Stimulated activated CD4-positive, alpha-beta T cell treated with anti-CD3 and anti-CD28 coated beads, TNF-alpha, amount 100 ng/mL, for 1 hour (primary cell): ENCODE measurements at places on chromosomes 4 and X.

DNA sequence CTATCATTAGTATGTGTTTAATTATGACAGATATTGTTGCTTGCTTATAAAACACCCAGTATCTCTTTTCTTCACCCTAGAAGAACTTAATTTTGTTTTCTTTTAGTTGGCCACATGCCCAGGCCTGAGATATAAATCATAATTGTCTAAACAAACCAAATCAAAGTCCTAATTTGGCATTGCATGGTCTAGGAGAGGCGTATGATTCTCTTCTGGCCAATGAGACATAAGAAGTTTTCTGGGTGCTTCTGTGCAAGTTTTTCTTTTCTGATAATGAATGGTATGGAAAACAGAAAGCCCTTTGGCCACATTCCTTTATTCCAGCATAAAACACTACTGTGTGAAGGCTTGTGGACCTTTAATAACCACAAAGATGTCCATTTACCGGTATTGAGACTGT is 192.9 kb upstream of the CTSO start:
- no peak for DNase-seq

- no peak for DNase-seq
Measured at GRCh38 chr4:104976262-104976661, 170.4 kb upstream of the TET2 start.

DNA sequence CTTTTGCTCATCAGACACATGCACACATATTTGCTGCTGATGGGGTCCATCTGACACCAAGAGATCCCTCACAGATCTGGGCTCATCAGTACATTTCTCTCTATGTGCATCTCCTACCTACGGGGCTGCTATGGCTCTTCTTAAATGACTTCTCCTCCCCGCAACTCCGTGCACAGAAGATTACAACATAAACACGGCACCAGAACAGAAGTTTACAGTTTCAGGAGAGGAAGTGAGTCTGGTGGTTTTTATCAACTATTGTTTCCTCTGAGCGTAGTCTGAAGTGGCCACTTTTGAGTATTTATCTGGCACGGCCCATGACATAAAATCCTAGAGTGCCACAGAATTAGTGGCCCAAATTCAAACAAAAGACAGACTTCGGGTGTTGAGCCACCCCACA is 263.8 kb downstream of the PRDM5 start:
- DNase-seq, result no peak

DNA sequence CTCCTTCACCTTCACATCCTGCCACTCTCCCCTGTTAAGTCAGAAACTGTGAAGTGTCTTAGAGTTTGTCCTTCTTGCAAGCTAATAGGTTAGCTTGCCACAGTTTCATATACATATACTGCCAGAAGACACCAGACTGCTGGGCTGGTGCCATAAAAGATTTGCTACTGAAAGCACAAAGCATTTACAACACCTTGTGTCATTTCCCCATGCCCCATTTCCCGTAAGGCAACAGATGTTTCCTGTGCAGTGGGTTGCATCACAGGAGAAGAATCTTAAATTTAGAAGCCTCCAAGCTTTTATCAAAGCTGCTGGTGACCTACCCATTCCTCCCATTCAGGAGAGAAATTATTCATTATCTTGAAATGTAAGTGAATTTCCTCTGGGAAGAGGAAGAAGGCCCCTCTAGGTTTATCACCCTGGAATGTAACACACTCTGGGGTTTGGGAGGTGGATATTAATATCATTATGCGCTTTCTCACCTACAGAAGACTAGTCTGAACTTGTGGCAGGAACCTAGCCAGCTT is 34.5 kb upstream of the RAB33B start:
- no peak for DNase-seq

DNA sequence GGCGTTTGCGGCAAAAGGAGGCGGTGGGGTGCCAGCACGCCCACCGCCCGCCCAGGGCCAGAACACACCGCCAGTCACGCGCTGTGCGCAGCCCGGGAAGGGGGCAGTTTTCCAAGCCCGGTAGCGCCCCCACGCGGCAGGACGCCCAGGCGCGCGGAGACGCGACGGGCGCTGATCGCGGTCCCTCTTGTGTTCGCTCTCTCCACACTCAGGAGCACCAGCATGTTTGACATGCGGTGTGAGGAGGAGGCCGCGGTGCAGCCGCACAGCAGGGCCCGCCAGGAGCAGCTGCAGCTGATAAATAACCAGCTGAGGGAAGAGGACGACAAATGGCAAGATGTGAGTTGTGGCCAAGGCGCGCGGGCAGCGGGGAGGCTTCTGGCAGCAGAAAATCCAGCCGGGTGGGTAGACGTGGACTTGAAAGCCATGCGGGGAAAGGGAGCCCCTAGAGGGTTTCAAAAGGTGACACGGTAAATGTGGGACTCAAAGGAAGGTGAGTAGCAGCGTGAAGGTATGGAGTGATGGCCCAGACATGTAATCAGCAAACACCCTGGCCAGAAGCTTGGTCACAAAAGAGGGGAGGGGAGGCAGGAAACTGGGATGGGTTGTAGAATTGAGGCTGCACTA is 104.1 kb downstream of the PHOX2B start:
- DNase-seq, result no peak

GRCh38 chr4:181685461-181685860 is 557.7 kb upstream of the TENM3 start:
- no peak for DNase-seq

DNA sequence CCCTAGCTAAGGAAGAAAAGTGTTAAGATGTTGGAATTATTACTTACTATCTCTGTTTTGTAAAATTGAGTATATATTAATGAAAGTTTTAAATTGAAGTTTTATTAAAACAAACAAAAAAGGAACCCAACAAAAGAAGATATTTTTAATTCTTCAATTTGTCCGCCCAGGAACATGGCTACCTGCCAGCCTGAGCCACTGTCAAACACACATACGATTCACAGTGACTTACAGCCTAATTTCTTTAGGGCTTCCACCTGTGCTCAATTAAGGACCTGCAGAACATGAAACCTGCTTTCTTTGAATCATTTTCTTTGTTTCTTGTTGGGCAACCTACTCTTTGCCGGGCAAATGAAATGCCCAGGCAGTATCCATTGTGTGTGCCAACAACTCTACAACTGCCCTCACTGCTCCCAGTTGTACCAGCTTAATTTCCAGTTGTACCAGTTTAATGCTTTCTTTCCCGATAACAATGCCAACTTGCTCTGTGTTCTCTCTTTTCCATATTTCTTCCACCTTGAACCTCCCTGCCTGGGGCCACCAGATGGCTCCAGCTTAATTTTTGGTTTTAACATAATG is 181.7 kb downstream of the GBA3 start:
- no peak for DNase-seq

- no peak for DNase-seq
Measured at GRCh38 chr4:139526928-139527327, 29.1 kb downstream of the SETD7 start.

DNA sequence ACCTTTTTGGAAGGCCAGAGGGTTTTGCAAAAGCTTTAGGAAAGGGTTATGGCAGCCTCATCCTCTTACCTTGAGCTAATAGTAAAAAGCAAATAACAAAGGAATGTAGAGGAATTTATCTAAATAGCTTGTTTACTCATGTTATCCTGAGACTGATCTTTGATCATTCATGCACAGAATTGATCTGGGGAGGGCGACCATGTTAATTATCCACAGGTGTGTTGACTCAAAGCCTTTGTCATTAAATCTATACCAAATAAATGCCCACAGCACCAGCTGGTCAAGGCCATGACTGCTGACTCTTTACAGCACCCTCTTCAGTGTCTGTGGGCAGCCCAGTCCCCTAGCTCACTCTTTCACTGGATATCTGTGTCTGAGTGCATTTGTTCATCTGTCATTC is 22.8 kb upstream of the DCLK2 start:
- no peak for DNase-seq
